CD14-positive monocyte (primary cell): ENCODE measurements at places on chromosomes 1 and 21.

GRCh38 chr1:152191260-152191659 lies 32.2 kb upstream of the RPTN start:
- DNase-seq, result no peak

DNA sequence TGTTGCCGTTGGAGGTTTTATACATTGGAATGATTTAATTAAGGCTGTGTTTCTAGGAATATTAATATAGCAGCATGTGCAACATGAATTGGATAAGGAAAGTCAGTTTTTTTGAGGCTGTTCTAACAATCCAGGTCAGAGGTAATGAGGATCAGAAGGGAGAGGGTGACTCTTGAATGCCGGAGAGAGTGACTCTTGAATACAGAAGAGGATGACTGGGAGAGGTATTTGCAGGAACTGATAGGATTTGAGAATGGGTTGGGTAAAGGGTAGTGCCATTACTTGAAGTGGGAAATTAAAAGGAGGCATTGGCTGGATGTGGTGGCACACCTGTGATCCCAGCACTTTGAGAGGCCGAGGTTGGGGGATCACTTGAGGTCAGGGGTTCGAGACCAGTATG lies 55.6 kb upstream of the MACF1 start:
- DNase-seq, result no peak

DNA sequence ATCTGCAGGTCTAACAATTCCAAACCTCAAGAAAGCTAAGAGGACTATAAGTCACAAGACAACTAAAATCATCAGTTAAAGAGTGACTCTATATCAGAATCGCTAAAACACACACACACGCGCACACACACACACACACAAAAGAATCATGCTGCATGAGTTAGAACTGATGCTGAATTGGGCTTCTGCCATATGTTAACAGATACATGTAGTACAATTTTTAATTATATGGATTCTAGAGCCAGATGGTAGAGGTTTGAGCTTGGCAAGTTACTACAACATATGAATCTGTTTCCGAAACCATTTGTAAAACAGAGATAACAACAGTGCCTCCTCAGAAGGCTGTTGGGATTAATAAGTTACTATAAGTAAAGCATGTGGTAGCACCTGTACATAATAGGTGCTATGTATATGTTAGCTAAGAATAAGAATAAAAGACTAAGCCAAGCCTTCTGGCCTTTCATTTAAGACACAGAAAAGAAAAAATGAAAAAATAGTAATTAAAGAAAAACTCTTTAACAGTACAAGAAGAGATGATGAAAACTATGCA lies 17.9 kb downstream of the EPRS1 start:
- no peak for DNase-seq

DNA sequence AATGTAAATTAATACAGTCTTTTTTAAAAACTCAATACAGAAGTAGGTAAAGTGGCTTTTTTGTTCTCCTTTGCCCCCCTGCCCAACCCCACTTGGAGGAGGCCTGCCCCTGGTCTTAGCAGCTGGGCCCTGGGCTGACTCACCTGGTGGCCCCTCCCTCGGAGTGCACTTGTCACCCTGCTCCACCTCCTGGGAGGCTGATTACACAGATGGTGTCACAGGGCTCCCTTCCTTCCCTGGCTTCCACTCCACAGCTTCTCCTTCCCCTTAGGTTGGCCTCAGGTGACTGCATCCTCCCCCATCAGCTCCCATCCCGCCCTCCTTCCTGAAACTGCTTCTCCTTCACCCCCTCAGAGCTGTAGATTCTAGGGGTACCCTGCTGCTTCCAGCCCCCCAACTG lies 11.7 kb upstream of the CAPN9 start:
- DNase-seq, result no peak

- no peak for DNase-seq
Measured at GRCh38 chr1:117562581-117563491, 43.0 kb upstream of the TENT5C start.

- no peak for DNase-seq
Measured at GRCh38 chr1:58850636-58851035, 66.8 kb upstream of the JUN start.
